T-helper 22 cell (primary cell): ENCODE measurements at places on chromosomes 11 and 22.

- DNase-seq, result no peak
Observed at GRCh38 chr11:79185351-79185750, 255.5 kb downstream of the TENM4 start.

GRCh38 chr11:94788396-94788795 lies 20.2 kb downstream of the AMOTL1 start:
- no peak for DNase-seq

DNA sequence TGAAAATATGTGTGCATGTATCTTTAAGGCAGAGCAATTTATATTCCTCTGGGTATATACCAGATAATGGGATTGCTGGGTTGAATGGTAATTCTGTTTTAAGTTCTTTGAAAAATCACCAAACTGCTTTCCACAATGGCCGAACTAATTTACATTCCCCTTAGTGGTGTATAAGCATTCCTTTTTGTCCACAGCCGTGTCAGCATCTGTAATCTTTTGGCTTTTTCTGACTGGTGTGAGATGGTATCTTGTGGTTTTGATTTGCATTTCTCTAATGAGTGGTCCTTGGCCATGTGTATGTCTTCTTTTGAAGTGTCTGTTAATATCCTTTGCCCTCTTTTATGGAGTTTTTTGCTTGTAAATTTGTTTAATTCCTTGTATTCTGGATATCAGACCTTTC lies 24.3 kb downstream of the CCDC15 start:
- no peak for DNase-seq

DNA sequence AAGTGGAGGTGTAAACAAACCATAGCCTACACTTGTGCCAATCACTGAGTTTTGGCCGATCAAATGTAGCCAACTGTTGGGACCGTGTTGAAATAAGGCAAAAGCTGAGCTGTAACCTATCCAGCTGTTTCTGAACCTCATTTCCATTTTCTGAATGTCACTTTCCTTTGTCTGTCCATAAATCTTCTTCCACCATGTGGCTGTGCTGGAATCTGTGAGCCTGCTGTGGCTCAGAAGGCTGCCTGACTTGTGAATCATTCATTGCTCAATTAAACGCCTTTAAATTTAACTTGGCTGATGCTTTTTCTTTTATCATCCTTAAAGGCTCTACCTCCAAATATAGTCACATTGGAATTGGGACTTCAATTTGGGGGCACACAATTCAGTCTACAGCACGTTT lies 203.1 kb upstream of the MPPED2 start:
- DNase-seq, result no peak

DNA sequence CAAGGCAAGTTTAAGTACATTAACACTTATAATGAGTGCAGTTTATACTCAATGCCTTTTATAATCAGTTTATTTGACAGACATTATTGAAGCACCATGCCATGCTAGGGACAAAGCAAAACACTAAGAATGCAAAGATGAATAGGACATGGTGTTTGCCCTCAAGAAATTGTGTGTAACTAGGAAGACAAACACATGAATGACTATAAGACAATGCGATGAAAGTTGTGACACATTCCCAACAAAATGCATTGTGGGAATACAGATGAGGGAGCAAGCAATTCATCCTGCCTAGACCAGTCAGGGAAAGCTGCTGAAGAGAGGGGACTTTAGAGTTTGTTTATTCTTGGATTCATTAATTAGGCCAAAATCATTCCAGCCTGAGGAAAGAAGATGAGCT lies 133.8 kb upstream of the TRPC6 start:
- no peak for DNase-seq

GRCh38 chr11:121523581-121524232 lies 70.9 kb upstream of the SORL1-AS1 start:
- DNase-seq, result no peak

- no peak for DNase-seq
Observed at GRCh38 chr22:24420072-24420976, 7.1 kb upstream of the ADORA2A start.
